ACHN (cell line): ENCODE measurements at places on chromosomes 11 and 22.

DNA sequence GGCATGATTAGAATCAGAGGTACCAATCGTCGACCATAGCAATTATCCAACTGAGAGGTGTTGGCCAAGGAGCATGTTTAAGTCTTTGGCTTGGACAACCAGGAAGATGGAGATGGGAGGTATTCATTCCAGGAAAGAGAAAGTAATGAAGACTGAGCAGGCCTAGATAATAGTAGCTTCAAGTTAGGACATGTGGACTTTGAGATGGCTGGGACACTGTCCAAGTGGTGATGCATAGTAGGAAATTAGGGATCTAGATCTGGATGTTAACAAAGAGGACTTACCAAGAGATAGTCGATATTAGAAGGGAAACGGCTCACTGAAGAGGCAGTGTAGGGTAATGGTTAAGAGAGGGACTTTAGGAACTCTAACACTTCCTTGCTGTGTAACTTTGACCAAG lies 266.7 kb downstream of the FAM76B start:
- DNase-seq, result no peak

DNA sequence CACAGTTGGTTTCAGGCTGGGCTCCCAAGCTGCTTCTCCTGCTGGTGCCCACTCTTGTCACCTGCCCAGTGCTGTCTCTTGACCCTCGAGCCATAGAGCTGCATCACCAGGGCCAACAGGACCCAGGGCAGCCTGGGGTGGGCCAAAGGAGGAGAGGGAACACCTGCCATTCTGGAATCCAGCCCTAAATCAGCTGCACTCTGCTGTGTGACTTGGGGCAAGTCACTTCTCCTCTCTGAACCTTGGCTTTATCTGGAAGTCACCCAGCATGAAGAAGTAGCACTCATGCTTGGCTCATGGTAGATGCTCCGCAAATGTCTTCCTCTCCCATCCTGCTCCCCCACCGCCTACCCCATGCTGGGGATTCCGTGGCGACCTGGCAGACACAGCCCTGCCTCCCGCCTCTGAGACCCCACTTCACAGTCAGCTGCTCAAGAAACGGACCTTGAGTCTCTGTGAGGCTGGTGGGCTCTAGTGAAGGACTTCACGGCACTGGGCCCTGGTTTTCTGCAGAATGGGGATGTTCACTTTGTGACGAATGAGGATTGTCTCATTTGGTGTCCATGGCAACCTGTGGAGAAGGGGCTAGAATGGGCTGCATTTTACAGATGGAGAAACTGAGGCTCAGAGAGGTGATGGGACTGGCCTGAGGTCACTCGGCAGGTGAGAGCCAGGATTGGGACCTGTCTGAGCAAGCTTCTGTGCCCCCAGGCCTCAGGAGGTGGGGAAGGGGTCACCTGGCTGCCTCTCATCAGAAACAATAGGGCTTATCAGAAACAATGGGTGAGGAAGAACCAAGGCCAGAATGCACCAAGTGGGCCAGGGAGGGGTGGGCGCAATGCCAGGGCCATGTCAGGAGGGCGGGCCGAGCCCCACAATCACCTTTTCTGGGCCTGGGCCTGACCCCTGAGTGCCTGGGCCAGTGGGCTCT lies 12.4 kb downstream of the EMID1 start:
- DNase-seq, result no peak

GRCh38 chr11:115885535-115886421 lies 381.6 kb upstream of the CADM1 start:
- DNase-seq, result no peak

- peak; percentile 56 for DNase-seq
These were observed 3.1 kb downstream of the EIF3M start for GRCh38 chr11:32586576-32587190.

- no peak for DNase-seq
These were observed 27.9 kb upstream of the MYEOV start for GRCh38 chr11:69265911-69266510.

DNA sequence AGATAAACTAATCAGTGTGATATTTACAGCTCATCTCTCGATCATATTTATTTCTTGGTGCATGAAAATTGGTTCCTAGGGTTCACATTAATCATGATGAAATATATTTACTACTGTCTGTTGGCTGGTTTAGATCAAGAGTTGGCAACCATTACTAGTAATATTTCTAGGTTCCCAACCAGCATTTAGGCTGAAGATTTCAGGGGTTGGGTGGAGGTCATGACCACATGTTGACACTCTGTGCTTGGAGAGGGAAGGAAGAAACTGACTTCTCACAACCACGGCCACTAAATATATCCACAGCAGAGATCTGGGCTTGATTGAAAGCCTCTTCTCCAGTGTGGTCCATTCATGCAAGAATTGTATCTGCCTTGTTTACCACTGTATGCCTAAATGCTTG lies 87.9 kb downstream of the ALX4 start:
- DNase-seq, result no peak

- no peak for DNase-seq
These were observed 90.3 kb downstream of the PAX6 start for GRCh38 chr11:31720671-31721365.

- DNase-seq, result no peak
These were observed 523.8 kb downstream of the BRD1 start for GRCh38 chr22:49303781-49304461.

DNA sequence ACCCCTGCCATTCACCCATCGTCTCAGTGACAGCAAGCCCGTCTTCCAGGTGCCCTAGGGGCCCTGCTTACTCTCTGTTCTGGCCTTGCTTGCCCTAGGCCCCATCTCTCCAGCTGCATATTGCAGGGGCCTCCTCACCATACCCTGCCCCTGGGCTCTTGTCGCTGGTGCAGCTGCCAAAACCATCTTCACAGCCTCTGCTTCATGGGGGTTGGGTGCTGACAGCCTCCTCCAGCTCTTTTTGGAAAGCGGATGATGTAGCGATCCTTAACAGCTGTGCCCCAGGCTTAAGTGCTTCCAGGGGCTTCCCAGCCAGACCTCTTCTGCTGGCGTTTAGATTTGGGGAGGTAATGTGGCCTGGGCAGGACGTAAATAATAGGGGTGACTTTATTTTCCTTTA lies 61.2 kb upstream of the SUSD2 start:
- DNase-seq, result no peak

- no peak for DNase-seq
These were observed 47.6 kb downstream of the BRD1 start for GRCh38 chr22:49779853-49780697.

- DNase-seq, result no peak
These were observed 539.3 kb upstream of the B3GAT1 start for GRCh38 chr11:134951305-134951700.

DNA sequence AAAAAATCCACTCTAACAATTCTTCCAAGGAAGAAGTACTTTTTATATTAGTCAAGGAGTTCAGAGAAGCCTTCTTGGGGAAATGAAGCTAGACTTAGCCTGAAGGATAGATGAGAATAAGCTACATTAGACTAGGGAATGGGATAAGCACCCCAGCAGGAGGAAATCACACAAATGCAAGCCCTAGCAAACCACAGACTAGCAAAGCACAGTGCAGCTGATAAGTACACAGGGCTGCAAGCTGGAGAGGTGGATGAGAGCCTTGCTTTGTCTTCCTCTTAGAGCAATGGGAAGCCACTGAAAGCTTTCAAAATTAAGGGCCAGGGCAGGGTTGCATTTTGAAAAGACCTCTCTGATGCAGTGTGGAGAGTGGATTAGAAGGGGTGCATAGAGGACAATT lies 946.2 kb downstream of the LRRC4C start:
- DNase-seq, result no peak

- DNase-seq, result no peak
These were observed 908.5 kb downstream of the BRD1 start for GRCh38 chr22:48919187-48919590.

DNA sequence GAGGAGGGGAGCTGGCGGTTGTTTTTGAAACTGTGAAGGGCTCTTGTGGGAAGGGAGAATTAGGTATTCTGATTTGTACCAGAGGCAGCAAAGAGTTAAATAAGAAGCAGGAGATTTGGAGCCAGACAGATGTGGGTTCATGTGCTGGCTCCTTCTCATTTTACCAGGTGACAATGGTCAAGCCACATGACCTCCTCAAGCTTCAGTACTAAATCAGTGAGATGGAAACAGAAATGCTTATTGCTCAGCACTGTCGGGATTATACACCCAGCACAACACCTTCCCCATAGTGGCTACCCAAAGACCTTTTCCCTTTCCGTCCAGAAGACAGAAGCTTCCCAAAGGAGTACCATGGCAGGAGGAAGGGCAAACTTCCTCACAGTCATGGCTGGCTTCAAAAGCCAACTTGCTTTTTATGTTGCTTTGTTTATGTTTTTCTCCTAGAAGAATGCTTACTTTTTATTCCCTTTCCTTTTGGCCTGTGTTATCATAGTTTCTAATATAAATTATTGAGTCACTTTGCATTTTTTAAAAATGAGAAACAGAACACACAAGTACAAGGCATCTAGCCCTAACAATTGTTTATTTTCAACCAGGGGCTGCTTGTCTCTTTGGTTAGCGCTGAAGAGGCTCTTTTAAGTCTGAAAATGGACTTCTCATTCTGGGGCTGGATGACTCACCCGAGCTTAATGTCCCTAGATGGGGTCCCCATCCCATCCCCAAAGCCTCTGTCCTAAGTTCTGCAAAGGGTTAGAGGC lies 181.5 kb upstream of the ZBED5 start:
- no peak for DNase-seq

- no peak for DNase-seq
These were observed 48.5 kb downstream of the GUCY1A2 start for GRCh38 chr11:106969644-106970355.

DNA sequence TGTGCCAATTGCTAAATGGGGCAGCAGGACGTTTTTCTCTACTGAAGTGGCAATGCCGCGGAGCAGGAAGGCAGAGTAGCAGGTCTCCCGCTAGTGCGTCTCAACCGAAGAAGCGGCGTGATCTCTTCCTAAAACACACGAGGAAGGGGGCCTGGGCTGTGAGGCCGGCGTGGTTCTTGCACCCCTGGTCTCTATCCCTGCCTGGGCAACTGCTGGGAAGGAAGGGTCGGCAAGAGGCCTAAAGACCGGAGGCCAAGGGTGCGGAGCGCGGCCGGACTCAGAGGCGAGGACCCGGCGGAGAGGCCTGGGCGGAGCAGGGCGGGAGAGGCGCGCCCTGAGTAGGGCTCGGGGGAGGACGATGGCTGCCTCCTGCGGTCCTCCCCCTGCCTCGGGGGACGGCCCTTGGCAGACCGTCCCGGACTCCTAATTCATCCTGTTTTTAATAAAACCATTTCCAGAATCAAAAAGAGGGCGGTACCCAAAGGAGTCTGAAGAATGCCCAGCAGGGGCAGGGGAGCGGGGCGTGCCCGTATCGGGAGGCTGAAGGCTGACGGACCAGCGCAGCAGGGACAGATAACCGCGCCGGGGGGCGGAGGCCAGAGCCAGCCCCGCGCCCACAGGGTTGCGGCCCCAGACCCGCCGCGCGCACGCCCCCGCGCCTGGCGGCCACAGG lies 572 bp upstream of the APLP2 start:
- peak; percentile 90 for DNase-seq

DNA sequence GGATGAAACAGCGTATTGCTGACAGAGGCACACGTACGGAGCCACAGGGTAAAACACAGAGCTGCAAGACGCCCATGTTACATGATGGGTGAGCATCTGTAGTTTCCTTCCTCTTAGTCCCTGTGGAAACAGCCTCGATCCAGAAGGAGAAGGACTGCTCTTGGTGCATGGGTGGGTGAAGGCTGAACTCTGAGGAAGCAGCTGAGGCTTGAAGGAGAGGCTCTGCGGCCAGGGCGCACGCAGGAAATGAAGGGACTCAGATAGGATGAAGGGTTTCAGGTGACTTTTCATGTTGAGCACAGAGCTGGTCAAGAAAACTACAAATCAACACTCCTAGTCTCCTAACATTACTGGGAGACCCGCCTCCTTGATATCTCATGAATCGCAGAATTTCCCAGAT lies 65.7 kb upstream of the ADA2 start:
- DNase-seq, result no peak

GRCh38 chr11:61902313-61902712 lies 11.0 kb upstream of the FADS3 start:
- DNase-seq, result no peak

GRCh38 chr11:58330861-58331260 lies 28.0 kb downstream of the OR5B17 start:
- DNase-seq, result no peak

GRCh38 chr11:104198576-104198975 lies 34.6 kb upstream of the PDGFD start:
- DNase-seq, result no peak

DNA sequence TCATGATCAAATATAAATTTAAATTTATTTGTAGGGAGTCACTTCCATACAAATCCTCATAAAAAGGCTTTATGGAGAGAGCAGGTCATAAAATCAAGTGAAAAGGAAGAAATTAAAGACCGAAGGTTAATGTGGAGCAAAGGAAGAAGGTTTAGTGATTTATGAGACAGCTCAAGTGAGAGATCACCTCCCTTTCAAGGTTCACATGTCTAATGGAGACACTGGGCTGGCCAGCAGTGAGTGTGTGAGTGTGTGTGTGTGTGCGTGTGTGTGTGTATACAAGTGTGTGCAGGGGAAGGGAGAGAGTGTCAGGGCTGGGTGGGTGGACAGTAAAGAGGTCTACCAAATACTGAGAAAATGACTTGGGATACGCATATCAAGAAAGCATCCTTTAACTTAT lies 251.2 kb downstream of the FAT3 start:
- no peak for DNase-seq
